GM20000 (cell line): ENCODE measurements at places on chromosomes 12 and 14.

GRCh38 chr14:65329911-65330310, 82.6 kb upstream of the FUT8 start:
- DNase-seq, result no peak

- no peak for DNase-seq
These were observed 28.2 kb upstream of the BCL11B start for GRCh38 chr14:99300190-99300589.

GRCh38 chr12:91418221-91419090, 235.8 kb upstream of the DCN start:
- DNase-seq, result no peak

- no peak for DNase-seq
These were observed 182.3 kb downstream of the TMEM132C start for GRCh38 chr12:128449146-128449894.

DNA sequence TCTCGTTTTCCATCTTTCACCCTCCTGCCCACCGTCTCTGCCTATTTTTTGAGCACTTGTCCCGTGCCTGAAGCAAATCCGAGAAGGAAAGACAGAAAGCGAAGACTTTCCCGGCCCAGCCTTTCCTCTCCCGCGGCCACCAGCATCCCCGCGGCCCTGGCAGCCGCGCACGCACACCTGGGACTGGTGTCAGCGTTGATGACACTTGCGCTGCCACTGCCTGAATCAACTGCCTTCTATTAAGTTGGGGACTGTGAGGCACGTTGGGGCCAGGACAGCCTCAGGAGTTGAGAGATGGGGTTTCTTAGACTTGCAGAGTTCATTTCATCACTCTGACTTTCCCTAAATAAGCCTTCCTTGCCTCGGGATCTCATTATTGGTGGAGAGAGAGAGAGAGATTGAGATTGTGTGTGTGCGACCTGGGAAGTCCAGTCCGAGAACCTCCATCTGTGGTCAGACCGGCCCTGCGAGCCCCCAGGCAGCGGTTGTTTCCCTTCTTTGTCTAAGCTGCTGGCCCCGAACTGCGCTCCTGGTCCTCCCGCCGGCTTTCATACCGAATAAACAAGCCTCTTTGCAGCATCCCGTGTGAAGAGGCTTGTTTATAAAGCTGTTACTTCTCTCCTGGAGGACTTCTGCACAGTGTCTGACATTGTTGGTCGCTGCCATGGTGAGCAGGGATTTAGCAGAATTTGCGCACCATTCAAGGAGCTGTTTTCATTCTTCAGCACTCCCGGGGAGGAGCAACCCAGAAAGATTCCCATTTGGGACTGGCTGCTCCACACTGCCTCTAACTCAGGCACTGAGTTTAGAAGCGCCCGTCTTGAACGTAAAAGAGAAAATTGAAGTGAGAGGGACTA, 1.5 kb downstream of the PDZRN4 start:
- DNase-seq, result peak; percentile 15

DNA sequence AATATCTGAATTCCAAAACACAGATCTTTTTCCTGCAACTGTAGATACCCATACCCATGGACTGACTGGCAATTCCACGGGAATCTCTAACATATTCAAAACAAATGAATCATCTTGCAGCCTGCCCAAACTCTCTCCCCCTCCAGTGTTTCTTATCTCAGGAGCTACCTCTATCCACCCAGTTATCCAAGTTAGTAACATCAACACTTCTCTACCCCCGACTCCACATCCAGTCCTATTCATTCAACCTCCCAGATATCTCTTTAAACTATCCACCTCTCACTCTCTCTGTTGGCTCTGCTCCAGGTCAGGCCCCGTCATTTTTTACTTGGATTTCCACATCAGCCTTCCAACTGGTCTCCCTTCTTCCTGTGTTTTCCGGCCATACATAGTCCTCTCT, 6.7 kb upstream of the KCNH5 start:
- DNase-seq, result no peak

DNA sequence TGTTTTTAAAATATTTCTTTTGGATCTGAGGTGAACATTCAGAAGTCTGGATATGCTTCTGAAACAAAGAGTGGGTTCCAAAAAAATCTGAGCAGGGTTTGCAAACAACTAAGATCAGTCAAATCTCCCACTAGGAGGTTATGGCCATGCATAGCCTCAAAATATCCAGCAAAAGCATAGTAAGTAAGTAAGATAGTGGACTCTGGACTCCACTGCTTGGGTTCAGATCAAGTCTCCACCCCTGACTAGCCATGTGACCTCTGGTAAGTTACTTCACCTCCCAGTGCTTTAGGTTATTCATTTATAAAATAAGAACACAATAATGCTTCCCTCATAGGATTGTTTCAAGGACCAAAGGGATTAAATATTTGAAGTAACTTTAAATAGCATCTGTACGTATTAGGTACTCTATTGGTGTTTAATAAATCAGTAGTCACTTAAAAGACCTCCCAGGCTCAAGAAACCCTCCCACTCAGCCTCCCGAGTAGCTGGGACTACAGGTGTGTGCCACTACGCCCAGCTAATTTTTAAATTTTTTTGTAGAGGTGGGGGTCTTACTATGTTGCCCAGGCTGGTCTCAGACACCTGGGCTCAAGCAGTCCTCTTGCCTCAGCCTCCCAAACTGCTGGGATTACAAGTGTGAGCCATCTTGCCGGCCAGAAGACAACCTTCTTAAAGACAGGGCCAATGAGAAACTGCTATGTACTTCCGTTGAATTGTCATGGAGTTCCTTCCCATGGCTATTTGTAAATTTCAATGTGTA, 95.7 kb upstream of the SOX5 start:
- DNase-seq, result no peak

DNA sequence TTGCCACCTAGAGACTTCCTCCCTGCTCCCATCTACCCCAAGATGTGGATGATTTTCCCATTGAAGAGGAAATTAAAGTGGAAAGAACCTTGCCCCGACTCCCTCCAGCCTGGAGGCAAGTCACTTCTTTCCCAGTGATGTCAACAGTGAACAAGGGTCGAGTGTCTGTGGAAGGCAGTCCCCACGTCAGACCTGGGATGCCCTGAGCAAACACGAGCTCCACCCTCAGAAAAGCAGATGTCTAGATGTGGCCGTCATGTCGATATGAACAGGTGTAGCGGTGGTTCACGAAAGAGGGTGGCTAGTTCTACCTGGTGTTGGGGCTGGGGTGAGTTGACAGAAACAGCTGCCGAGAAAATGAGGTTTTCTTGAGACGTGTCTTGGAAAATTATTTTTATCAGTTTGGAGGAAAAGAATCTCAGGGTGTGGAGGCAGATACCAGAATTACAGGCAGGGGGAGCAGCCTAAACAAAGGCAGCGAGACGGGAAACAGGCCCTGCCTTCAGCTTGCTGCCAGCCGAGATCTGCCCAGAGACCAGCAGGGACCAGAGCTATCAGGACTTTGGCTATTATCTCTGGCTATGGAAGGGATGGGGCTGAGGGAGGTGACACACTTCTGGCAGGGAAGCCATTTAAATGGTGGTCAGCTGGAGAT, 25.9 kb downstream of the SYNDIG1L start:
- no peak for DNase-seq
